Cortex of kidney (tissue), 1 donor: ENCODE measurements at places on chromosomes 11 and 22.

DNA sequence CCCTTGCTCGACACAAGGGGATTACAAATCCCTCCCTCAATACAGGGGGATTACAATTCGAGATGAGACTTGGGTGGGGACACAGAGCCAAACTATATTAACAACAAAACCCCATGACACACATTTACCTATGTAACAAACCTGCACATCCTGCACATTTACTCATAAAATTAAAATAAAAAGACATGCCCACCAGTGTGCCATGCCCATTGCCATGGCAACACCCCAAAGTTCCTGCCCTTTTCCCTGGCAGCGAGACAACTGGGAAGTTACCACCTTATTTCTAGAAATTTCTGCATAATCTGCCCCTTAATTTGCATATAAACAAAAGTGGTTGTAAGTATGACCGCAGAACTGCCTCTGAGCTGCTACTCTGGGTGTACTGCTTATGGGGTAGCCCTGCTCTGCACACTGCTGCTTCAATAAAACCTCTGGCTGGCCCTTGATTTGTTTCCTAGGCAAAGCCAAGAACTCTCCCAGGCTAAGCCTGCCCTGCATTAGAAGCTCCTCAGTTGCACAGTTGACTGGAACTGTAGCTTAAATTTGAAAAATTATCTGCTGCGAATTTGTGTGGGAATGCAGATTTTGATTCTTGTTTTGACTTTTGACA is 8.6 kb upstream of the INCENP start:
- DNase-seq = no peak

DNA sequence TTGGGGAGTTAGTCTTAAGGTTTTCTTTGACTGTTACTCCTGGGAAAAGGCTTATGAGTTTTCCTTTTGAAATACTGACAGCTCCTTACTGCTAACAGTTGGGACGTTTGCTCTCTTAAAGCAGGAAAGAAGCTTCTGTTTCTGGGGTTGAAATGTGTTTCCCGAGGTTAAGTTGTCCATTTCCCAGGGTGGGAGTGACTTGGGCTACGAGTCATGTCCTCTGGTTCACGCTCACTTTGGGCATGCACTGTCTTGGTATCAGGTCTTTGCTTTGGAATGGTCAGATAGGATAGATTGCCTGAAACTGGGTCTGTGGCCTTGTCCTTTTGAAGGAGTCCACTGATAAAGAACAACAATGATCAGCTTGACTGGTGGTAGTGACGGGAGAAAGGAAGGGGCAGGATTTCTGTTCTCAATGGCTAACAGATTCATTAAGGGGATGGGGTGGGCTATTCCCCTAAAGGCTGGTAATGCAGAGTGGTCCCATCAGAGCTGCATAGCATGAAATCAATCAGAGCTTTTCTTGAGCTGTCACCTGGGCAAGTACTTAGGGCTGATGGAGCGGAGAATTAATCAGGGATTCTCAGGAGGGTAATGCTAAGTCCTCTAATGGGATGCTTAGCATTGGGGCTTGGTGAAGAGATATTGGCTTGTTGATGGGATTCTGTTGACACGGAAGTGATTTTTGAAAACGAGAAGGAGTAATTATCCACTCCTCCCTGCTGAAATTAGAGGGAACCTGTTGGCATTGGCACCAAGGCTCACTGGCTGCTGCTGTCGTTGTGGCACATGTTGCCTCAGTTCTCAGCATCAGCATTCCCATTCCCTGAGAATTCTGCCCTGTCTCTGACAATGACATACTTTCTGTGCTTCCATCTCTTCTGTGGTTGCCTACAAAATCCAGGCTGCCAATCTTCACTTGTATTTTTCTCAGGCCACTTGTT is 81.6 kb downstream of the TEAD1 start:
- DNase-seq = no peak

DNA sequence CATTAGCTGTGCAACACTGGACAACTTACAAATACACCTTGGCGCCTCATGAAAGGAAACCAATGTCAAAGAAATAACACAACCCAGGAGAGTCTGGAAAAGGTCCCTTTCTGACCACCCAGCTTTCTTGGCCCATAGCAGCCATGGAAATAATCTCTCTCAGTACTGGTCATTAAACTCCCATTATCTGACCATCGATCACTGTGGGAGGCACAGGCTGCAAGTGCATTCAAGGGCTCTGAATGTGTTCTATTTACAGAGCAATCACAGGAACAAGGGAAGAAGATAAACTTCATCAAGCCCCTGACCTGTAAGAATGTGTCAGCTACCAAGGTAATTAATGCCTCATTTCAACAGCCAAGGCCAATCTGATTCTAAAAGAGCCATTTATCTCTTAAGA is 40.1 kb downstream of the CTSC start:
- DNase-seq = no peak

GRCh38 chr11:3341298-3341697 is 37.6 kb downstream of the ZNF195 start:
- DNase-seq = no peak

GRCh38 chr11:72111300-72112142 is 974 bp downstream of the ANAPC15 start:
- DNase-seq = no peak

- no peak for DNase-seq
These were observed 6.0 kb downstream of the PAX6 start for GRCh38 chr11:31805037-31805628.

GRCh38 chr11:8041576-8041975 is 39.4 kb upstream of the TUB start:
- no peak for DNase-seq

DNA sequence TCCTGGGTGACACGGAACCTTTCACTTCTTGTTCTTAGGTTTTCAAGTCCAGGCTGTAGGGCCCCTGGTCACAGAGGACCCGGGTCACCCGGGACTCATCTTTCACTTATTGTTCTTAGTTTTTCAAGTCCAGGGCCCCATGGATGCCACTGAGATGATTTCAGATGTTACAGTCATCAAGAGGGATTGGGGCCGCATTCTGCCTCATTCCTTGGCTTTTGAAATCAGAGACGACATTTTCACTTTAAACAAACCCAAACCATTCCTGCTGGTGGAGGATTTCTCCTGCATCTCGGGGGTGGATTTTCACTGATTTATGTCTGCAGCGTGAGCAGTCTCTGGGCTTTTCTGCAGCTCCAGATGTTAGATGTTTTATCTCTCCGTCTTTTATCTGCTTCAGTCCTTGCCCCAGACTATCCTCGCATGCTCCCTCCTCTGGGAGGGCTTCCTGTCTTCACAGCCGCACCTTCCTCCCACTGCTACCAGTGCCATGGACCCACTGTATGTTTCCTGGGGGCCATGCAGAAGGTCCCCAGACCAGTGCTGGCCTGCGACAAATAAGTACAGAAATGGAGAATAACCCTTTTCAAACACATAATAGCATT is 27.4 kb downstream of the FBLN1 start:
- no peak for DNase-seq

- no peak for DNase-seq
These were observed 143.6 kb downstream of the NCAM1 start for GRCh38 chr11:113104691-113105251.

- no peak for DNase-seq
These were observed 35.7 kb downstream of the LRRC32 start for GRCh38 chr11:76634886-76635285.

DNA sequence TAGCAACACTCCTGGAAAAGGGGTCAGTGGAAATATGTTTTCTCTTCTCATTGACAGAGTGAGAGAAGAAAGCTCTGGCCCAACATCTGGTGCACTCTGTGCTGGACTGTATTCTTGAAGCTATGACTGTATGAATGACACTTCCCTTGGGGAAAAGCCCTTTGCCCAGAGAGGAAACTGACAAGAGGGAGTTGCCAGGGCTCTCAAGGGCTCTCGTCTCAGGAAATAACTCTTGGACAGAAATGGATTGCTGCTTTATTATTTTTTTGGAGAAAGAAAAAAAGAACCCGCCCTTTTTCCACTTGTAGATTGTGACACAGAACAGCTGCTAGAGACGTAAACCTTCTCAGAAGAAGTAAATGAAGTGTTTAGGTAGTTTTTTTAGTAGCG is 11.4 kb downstream of the ETS1 start:
- no peak for DNase-seq

DNA sequence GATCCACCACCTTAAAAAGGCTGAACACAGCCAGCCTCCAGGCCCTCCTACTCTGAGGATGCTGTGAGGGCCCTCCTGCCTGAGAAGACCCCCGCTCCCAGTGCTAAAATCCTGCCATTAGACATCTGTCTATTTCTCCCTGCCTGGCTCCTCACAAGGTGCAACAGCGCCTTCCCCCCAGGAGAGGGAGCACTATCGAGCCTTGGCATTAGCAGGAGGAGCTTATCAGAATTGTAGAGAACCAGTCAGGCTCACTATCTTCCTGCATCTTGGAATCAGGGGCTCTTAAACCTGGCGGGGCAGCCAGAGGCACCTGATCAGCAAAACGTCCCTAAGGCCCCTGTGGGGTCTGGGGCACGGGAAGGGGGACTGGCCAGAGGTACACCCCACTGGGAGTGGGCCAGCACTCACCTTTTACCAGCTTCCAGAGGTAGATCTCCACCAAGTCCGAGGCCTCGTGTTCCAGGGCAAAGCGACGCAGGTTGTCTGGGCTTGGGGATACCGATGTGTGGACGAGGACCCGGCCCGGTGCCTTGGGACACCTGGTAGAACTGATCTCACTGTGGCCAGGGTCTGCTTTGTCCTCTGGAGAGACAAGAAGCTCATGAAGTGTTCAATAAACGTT is 28.7 kb downstream of the CHRDL2 start:
- no peak for DNase-seq

DNA sequence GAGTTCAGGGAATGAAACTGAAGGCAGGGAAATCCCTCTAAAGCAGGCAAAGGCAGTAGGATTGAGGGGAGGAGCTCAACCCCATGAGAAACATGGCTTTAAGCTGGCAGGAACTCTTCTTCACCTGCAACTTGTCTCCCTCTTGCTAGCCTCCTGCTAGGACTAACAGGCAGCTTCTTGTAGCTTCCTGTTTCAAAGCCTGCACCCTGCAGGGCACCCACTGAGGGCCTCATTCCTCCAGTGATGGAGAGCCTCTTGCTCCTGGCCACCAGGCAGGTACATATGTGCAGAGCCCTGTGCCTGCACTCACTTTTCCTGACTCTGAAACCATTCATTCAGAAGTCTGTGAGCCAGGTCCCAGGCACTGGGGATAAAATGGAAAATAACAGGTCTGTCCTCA is 137.0 kb downstream of the SERGEF start:
- no peak for DNase-seq

- DNase-seq = no peak
These were observed 14.5 kb downstream of the GUCD1 start for GRCh38 chr22:24540470-24540869.

- DNase-seq = no peak
These were observed 17.3 kb upstream of the PLET1 start for GRCh38 chr11:112277941-112278340.
